ENCODE measurements at places on chromosomes 12 and 14.

DNA sequence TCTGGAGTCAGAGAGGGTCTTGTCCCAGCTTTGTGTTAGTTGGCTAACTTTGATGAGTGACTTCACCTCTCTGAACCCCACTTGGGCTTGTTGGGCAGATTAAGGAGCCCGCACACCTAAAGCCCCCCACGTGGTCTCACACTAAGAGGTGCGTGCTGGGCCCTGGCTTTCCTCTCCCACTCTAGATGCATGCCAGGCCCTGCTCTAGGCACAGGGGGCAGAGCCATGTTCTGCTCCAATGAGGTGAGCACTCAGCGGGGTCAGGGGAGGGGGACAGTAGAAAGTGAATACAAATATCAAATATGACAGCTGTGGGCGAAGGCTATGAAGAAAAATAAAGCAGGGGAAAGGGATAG, 119.0 kb downstream of the GCH1 start:
- no peak for DNase-seq

DNA sequence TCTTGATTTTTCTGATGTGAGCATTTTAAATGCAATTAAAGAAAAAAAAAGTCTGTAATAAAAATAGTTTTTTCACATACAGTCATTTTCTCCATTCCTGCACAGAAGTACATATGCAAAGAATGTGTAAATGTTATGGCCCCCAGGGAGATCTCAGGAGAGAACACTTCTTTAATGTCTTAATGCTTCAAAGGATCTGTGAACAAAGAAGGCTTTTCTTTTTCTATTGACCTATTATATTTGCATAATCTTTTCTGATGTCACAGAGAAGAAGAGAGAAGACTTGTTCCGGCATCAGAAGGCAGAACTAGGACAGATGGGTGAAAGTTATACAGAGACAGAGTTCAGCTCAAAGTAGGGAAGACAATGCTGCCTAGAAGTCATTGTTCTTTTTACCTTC, 413.5 kb upstream of the STXBP6 start:
- no peak for DNase-seq

GRCh38 chr14:32635061-32635719, 303.5 kb upstream of the NPAS3 start:
- no peak for DNase-seq

DNA sequence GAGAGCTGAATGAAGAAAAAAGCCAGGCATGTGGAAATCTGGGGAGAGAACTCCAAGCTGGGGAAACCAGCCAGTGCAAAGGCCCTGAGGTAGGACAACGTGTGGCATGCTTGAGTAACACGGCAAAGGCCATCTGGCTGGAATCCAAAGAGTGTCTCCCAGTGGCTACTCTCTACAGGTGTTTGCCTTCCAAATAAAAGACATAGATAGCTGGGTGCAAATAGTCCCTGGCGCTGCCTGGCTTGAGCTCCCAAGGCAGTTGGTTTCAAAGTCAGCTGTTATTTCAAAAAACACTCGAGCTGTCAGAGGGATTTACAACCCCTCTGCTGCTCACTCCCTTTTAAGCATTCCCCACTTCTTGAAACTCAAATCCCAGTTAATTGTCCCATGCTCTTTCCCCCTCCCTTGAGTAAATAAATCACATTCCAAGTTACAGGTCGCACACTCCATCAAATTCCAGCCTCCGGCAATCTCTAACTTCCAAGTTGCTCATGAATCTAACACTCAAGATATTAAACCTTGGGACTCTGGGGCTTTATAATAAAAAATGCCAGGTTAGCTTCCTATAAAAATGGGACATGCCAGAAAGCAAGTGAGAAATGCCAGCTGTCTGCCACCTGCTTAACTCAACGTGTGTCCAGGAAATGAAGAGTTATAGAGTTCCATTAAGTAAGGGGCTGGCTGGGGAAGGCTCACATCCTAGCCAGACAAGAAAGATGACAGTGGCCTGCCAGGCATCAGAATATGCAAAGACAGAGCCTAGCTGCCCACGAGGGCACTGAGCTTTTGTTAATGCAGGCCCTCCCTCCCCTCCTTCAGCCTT, 133.6 kb upstream of the NOS1 start:
- DNase-seq, result peak; percentile 11

- DNase-seq, result no peak
Measured at GRCh38 chr12:9936591-9936990, 4.4 kb upstream of the CLEC2A start.

DNA sequence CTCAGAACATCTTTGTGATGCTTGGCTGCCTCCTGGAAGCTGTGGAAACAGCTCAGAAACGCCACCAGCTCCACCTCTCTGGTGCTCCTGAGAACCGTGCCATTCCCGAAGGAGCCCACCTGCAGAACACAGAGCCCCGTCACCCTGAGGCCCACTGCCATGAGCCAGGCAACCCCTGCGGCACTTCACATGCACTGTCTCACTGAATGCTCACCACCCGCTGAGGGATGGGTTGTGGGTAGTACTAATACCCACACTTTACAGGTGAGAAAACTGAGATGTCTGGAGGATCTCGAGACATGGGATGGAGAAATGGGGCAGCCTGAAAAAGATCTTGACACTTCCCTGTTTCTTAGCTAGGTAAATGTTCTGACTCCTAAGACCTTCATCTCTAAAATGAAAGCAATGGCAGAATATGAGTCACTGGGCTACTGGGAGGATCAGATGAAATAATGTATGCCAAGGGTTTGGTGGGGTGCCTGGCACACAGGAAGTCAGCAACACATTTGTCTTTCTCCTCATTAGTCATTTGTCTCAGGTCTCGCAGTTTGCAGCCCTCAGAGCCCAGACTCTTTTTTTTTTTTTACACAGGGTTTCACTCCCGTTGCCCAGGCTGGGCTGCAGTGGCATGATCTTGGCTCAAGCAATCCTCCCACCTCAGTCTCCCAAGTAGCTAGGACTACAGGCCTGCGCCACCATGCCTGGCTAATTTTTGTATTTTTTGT, 5.3 kb downstream of the OASL start:
- no peak for DNase-seq

DNA sequence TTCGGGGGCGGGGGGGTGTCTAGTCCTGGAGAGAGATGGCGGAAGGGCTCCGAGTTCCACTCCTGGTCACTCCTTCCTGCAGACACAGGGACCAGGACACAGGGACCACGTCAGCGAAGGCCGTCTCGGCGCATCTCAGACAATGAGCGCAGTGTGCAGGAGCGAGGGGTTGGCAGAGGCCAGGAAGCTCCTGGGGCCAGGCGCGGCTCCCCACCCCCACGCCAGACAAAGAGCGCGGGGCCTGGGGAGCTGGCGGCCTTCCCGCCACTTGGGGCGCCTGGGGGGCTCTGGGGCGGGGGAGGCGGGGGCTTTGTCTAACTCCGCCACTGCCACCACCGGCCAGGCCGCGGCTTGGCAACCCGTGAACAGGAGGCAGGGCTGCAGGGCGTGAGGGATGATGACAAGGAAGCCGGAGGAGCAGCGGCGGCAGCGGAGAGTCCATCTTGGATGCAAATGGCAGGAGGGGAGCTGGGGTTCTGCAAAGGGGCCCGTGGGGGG, 2.2 kb downstream of the CDK2AP1 start:
- no peak for DNase-seq

GRCh38 chr14:68268197-68268596, 448.6 kb downstream of the RAD51B start:
- DNase-seq, result no peak

- no peak for DNase-seq
Measured at GRCh38 chr14:102554821-102555819, 37.3 kb upstream of the RCOR1 start.

DNA sequence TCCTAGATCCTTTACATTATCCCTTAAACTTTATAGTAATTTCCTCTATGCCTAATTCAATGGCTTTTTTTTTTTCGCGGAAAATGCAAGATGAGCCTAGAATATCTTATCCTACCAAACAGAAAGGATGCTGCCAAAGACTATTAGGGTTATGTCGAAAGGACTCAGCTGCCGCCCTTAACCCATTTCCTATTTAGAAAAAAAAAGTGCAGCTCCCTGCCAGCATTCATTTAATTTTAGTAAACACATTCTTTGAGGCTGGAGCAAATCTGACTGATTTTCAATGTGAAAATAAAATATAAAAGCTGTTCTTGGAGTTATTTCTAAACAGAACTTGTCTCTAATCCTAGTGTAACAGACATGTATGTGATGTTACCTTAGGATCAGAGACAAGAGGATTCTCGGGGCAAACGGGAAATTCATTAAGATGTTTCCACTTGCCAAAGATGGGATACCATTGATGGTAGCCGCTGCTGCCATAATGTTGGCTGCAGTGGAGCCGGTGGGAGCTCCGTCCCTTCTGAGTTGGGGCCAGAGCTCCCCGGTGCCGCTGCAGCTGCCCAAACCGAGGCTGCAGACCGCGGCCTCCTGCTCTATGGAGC, 8.2 kb upstream of the A2M start:
- DNase-seq, result no peak

- DNase-seq, result no peak
Measured at GRCh38 chr14:63902375-63902976, 49.7 kb downstream of the SYNE2 start.

DNA sequence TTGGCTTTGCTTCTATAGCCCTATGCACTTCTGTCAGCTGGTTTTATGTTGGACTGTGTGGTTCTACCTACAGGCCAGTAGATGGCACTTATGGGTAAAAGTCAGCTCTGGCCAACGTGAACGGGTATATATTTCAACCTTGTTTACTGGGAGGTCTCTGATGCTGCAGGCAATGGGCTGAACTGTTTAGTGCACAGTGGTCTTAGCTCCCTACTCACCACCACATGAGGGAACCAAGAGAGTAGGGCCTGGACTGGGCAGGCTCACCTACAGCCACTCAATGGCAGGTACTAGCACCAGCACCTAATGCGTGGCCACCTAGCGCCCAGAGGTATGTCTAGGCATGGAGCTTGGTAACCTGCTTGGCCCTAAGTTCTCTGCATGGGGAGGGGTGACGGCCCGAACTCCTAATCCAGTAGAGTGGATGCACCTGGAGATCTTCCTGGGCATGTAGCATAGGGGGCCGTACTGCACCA, 481.8 kb downstream of the TMEM117 start:
- peak; percentile 54 for DNase-seq

GRCh38 chr12:104852102-104852501, 106.0 kb downstream of the SLC41A2 start:
- no peak for DNase-seq

DNA sequence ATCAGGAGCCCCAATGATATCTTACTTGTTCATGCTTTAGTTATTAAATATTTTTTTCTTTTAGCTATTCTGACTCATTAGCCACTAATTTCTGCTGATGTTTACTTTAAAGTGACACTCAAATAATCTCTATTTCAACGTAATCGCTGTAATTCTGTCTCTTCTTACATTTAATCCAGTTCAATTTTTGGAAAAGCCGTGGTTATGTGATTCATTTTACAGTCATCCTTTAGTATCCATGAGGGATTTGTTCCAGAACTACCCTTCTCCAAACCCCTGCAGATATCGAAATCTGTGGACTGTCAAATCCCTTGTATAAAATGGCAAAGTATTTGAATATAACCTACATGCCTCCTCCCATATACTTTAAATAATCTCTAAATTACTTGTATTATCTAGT, 1103.4 kb downstream of the LRFN5 start:
- no peak for DNase-seq
